ENCODE measurements at places on chromosomes 6 and 20.

GRCh38 chr6:111900735-111901134, 27.5 kb upstream of the FYN start:
- no peak for DNase-seq

DNA sequence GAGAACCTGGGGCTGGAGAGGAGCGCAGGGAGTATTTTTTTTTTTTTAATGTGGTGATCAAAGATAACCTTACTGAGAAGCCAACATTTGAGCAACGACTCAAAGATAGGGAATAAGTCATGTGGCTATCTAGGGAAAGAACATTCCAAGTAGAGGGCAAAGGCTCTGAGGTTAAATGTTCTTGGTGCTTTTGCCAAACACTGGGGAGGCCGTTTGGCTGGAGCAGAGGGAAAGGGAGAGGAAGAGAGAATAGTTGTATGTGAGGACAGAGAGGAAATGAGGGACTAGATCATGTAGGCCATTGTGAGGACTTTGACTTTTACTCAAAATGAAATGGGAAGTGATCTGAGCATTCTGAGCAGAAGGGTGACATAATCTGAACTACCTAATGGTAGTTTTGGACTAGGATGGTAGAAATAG, 27.8 kb downstream of the ACSS2 start:
- DNase-seq: no peak

DNA sequence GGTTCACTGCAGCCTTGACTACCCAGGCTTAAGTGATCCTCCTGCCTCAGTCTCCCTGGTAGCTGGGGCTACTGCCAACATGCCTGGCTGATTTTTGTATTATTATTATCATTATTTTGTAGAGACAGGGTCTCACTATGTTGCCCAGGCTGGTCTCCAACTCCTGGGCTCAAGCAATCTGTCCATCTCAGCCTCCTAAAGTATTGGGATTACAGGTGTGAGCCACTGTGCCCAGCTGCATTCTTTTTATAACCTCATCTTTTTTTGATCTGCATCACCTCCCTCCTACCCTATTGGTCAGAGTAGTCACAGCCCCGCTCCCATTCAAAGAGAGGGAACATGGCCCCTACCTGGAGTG, 23.6 kb upstream of the IER3 start:
- no peak for DNase-seq

DNA sequence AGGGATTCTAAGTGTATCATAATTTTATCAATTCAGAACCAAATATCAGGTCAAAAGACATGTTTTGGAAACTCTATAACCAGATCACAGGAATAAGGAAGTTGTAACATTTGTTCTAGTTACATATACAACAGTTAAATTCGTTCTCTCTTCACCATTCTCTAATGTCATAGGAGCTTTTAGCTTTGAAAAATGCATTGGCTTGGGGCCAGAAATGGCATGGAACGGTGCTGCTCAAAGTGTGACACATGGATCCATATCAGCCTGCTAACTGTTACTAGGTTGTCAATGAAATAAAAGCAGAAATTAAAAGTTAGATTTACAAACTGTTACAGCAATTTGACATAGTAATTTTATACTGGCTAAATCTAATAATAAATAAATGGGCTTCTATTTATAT, 120.3 kb downstream of the LCA5 start:
- no peak for DNase-seq

- no peak for DNase-seq
Observed at GRCh38 chr6:73667798-73668197, 14.0 kb upstream of the SLC17A5 start.

DNA sequence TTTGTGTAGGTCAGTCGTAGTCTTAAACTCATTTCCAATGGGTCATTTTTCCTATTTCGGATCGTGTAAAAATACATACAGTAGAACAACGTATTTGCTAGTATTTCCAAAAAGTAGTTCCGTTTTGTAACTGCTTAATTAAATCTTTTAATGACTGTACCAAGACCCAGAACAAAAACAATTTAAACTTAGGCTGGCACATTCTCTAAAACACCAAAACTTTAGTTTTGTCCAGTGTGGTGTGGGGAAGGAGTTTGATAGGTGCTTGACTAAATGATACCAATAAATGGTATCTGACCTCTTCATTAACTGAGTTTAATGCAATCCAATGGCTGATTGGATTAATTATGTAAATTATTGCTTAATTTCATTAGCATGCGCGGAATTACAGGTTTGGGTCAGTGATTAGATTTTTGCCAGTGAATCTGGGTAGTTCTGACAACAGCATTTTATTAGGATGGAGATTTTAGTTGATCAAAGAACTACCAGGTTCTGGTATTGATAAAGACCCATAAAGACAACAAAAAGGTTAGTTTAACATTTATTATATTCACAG, 20.8 kb downstream of the OR2B2 start:
- no peak for DNase-seq

GRCh38 chr20:23641936-23642751, 4.4 kb upstream of the CST3 start:
- no peak for DNase-seq

GRCh38 chr20:37697314-37697713, 3.5 kb downstream of the CTNNBL1 start:
- DNase-seq: no peak

- no peak for DNase-seq
Observed at GRCh38 chr20:47664068-47664437, 121.2 kb downstream of the SULF2 start.

DNA sequence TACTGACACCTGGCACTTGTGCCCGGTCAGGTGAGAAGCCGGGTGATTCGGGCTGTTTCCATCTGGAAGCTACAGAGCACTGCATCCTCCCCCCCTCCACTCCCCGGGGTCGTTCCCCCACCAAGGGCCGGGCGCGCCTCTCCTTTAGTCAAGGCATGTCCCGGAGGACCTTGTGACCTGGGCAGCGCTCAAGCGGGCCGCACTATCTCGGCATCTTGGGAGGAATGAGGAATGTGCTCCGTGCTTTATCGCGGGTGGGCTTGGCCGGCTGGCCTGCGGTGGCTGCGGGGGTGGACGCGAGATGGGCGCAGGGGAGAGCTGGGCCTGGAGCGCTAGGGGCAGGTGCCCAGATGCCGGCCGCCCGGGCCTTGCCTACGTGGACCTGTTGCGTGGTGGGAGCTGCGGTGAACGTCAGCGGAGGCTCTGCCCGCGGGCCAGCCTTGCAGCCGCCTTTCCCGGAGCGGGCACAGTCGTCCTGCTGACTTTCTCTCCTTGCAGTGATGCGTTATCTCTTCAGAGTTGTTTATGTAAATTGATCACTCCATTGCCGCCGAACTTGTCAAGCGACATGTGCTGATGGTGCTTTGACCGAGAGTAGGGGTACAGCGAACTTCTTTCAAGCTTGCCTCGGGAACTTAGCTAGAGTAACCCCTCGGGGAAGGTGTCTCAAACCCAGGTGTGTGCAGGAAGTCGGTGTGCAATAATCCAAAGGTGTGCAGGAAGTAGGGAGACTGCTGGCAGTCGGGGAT, 1.1 kb downstream of the LRRC1 start:
- DNase-seq: peak; percentile 76
